Gastrocnemius medialis (tissue), 4 donors: ENCODE measurements at places on chromosomes 5 and 9.
A peak's percentile ranks its signal among the peaks of the same experiment; 100 is the strongest.

GRCh38 chr9:34988218-34989002, 1.1 kb upstream of the DNAJB5 start:
- peak overlapping the region; percentile 85 for H3K27ac ChIP-seq
- H3K27me3 ChIP-seq = no peaks in the 10 kb centered on the region
- no peaks in the 10 kb centered on the region for H3K36me3 ChIP-seq
- peak; percentile 41 for DNase-seq

DNA sequence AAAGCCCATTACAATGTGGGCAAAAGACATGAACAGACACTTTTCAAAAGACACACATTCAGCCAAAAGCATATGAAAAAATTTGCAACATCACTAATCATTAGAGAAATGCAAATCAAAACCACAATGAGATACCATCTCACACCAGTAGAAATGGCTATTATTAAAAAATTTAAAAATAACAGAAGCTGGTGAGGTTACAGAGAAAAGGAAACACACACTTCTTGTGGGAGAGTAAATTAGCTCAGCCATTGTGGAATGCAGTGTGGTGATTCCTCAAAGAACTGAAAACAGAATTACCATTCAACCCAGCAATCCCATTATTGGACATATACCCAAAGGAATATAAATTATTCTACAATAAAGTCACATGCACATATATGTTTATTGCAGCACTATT, 585.2 kb upstream of the TUSC1 start:
- DNase-seq = no peak
- H3K4me1 ChIP-seq = no peaks in the 10 kb centered on the region
- no peaks in the 10 kb centered on the region for H3K36me3 ChIP-seq
- H3K4me3 ChIP-seq = no peak overlapping the region
- no peaks in the 10 kb centered on the region for H3K27me3 ChIP-seq

GRCh38 chr9:127219520-127219919, 45.1 kb upstream of the GARNL3 start:
- H3K4me1 ChIP-seq = no peaks in the 10 kb centered on the region
- no peak overlapping the region for H3K27ac ChIP-seq
- H3K36me3 ChIP-seq = no peaks in the 10 kb centered on the region
- H3K4me3 ChIP-seq = no peak overlapping the region

- no peak for DNase-seq
- no peaks in the 10 kb centered on the region for H3K36me3 ChIP-seq
- H3K4me1 ChIP-seq = no peaks in the 10 kb centered on the region
- H3K4me3 ChIP-seq = no peak overlapping the region
Observed at GRCh38 chr5:1034421-1034905, 25.9 kb downstream of the NKD2 start.
